ENCODE measurements at places on chromosomes 4 and X.

DNA sequence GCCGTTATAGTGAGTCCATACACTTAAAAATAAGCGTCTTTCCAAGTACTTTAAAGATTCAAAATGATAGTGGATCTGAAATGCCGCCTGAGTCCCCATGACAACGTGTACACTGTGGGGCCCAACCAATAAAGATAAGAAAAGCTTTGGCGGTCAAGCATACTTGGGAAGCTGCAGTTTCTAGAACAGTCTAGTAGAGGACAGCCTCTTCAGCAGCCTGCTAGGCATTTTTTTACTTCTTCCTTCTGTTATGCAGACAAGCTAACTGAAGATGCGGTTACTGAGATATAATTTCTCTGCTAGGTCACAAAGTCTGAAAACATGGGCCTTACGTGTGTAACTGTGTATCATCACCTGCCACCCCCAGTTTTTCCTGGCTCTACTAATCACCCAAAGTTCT is 402 bp upstream of the UPRT start:
- no peak for DNase-seq

DNA sequence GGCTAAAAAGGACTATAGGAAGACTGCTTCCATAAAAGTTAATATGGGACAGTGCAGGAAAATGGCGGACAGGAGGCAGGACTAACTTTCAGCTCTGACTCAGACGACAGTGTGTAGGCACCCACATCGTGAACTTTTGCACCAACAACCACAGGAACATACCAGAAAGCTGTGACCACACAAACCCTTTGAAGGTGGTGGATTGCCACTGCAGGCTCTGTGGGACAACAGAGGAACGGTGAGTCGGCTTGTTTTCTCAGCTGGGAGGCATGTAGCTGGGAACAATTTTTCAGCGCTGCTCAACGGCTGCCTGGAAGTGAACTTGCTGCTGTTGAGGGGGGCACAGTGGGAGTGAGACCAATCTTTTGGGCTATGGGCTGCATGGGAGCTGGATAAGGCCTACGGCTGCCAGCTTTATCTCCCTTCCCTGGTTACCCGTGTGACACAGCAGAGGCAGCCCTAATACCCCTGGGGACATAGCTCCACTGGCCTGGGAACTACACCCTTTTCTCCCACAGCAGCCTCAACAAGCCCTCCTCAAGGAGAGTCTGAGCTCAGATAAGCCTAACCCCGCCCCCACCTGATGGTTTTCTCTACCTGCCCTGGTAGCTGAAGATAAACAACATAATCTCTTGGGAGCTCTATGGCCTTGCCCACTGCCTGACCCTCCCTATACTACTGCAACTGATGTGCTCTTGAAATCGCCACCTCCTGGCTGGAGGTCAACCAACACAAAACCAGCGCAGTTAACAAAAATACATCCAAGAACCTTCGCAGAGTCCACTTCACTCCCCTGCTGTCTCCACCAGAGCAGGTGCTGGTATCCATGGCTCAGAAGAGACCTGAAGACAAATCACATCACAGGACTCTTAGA is 1537.0 kb downstream of the C4orf33 start:
- DNase-seq = no peak

DNA sequence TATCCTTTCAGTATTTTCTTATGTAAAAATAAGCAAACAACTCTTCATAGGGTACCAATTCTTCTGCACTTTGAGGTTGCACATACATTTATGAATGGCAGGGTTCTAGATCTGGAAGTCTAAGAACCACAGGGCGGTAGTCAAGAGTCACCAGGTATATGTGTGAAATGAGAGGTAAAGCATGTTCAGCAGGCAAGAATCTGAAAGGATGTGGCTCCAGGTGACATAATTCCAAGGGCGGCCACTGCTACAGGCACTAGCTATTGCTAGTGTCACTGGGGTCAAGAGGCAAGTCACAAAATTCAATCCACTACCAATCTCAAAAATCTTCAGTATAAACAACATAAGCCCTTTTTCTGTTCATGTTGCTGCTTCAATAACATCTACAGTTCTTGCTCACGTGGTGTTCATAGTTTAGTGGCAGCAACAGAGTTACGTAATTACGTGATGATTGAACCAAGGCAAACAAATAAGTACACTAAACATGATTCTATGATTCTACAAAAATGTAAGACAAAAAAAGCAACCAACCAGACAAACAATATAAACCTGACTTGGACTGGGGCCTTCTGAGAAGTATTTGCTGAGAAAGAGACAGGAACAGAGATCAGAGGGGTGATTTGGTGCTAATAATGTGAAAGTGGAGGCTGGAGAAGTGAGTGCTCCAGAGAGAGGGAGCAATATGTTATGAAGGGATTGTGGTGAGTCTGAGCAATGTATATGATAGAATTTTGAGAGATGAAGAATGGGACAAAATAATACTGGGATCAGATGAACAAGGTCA is 101.7 kb downstream of the NAA11 start:
- no peak for DNase-seq

- no peak for DNase-seq
These were observed 46.4 kb upstream of the ABCG2 start for GRCh38 chr4:88204882-88205281.

GRCh38 chrX:7184816-7185215 is 36.9 kb upstream of the PUDP start:
- DNase-seq = no peak

DNA sequence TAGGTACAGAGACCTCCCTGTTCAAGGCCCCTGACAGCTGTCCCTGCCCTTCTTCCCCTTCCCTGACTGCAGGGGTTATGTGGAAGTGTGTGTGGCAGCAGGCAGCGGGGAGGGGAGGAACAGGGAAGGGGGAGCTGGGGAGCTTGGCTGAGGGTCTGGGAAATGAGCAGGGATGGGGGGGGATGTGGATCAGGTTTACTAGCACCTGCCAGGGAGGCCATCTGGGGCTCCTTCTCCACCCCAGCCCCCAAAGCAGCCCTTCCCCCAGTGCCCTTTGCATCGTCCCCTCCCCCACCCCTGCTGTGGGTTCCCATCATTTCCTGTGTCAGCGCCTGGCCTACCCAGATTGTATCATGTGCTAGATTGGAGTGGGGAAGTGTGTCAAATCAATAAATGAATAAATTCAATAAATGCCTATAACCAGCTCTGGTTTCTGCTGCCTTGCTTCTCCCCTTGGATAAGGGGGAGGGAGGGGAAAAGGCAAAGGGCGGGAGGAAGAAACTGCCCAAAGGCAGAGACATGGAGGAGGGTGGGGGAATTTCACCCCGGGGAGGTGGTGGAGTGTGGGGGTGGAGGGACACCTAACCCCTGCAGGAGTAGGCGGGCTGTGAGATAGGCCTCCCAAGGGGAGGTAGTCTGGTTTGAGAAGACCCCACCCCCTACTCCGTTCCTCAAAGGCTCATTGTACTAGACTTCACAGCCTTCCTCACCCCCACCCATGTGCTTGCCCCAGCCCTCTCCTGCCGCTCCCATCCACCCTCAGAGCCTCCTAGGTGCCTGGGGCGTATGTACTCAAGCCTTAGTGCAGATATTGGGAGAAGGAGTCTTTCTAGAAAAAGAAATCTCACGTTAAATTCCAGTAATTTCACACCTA is 3.2 kb downstream of the CXorf65 start:
- no peak for DNase-seq

DNA sequence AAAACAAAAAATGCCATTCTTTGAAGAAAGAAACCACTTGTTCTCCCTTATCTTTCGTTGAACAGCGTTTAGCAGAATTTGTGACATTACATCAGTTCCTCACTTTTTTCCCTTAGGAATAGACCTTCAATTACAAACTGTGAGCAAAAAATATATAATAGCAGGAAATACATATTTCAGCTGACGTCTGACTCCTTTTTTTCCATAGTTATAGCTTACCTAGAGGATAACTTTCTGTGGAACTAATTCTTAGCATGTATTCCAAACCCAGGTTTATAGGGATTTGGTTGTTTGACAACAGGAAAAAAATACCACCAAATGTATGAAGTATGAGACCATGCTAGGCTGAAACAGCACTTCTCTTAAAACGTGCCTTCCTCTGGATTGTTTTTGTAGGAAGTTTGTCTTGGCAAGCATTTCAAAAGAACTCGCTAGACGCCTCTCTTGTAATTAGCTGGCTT is 2.0 kb upstream of the LIMCH1 start:
- DNase-seq = no peak

DNA sequence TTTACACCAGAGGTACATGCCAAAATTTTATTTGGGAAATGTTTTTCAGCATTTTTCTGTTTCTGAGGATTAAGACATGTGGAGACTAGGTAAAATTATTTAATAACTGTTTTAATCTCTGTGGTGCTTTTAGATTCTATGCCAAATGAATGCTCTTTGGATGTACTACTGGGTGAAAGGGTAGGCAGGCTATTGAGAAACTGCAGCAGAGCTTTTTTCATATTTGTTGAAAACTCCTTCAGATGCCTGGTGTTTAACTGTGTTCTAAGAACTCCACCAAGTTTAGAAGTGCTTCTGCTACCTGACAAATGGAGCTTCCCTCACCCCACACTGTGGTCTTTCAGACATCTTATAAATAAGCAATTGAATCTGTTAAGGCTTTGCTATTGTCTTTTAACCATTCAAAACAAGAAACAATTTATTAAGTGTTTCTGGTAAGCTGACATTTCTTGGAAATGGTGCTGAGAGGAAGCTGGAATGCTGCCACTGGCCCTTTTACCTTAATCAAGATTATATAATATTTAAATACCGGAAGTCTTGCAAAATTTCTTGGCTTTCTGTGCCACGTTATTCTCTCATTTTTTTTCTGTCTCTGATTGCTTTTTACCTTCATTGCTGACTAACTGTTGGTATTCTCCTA is 51.2 kb upstream of the CYSLTR1 start:
- DNase-seq = no peak

DNA sequence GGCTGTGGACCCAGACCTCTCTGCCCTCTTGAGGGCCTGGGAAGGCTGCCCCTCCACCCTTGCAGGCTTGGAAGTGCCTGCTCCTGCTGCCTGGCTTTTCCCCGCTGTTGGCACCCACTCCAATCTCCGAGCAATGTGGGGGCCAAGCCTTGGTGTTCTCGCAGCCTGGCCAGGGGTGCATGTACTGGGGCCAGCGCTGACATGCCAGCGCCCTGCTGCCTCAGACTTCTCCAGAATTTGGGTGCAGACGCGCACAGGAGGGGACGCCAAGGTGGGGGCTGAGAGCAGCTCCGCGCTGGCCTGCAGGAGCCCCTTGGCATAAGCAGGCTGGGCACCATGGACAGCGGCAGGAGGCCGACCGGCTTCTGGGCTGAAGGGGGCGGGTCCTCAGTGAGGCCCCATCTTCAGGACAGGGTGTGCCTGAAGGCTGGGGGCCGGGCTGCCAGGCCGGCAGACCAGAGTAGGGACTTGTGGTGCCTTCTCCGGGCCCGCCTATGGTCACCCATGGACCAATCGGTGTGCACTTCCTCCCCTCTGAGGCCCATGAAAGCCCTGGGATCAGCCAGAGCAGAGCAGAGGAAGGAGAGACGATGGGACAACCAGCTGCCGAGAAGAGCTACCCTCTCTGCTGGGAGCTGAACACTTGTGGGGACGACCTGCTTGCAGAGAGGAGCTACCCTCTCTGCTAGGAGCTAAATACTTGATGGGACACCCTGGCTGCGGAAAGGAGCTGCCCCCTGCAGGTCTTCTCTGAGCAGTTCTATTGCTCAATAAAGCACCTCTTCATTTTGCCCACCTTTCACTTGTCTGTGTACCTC is 118.3 kb downstream of the DNAAF6 start:
- no peak for DNase-seq

Data from AG04449 (cell line).